ENCODE measurements at places on chromosomes 12 and 14. TPM values are rescaled to one million over a fixed set of nuclear protein-coding genes. Genes with fewer than 3 reads are reported as not detected.

SSPN gene
- 106 TPM for polyA plus RNA-seq

ERGIC2 gene
- polyA plus RNA-seq = 56.2 TPM

ZC2HC1C gene
- 1.4 TPM for polyA plus RNA-seq

GRCh38 chr12:118467641-118468305 is 91.4 kb downstream of the SUDS3 start:
- no peak for DNase-seq

- DNase-seq = no peak
Observed at GRCh38 chr12:109098183-109098604, 797 bp downstream of the UNG start.

DNA sequence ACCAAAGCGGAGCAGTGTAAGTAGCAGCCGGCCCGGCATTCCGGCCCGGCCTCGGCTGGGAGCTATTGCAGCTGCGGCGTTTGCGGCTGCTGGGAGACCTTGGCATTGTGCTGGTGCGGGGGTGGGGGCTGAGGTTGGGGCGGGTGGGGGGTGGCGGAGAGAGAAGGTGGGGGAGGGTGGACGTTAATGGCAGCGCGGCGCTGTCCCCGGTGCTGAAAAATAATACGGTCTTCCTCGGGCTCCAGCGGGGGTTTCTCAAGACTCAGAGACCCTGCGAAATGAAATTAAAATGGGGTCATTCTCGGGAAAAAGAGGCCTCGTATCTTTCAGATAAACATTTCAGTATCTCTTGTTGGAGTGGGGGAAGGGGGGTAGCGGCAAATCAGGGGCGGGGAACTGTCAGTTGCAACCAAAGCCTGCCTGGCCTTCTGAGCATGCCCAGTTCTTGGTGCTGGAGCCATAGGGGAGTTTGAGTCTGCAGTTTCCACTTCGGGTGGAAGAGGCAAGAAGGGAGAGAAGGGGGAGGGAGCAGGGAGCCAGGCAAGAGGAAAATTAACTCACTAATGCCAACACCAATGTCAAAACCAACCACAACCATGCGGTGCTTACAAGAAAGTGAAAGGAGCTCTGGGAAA is 414 bp downstream of the UNC79 start:
- no peak for DNase-seq

DNA sequence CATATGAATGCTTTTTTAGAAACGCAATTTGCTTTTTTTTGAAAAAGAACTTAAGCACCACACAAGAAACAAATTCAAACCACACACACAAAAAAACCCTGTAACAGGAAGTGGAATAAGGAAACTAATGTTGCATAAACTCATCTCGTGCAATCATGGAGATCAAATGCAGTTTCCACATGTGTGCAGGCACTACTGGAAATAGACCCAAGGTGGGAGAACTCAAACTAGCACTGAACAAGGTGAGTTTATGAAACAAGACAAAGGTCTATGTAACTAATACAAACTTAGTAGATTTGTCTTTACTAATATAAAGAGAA is 17.5 kb downstream of the NIN start:
- no peak for DNase-seq

DNA sequence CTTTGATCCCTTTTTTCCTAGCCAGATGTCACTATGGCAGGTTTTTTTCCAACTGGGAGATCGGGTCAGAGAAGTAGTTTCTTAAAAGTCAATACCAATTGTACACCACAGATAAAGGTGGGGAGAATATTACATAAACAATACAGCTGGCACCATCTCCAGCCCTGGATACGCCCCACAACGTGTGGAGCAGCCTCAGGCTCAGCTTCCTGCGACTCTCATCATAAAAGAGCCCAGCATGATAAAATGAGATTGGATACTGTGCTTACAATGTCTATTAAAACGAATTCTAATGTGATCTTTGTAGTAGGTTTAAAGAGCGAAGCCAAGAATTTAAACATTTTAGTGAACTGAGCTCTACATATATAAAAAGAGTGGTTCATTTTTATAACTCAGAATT is 21.5 kb downstream of the EFCAB11 start:
- DNase-seq = no peak

- DNase-seq = peak; percentile 14
Observed at GRCh38 chr12:74317078-74317601, 220.5 kb upstream of the ATXN7L3B start.

- DNase-seq = no peak
Observed at GRCh38 chr12:91230841-91231240, 48.2 kb upstream of the DCN start.

DNA sequence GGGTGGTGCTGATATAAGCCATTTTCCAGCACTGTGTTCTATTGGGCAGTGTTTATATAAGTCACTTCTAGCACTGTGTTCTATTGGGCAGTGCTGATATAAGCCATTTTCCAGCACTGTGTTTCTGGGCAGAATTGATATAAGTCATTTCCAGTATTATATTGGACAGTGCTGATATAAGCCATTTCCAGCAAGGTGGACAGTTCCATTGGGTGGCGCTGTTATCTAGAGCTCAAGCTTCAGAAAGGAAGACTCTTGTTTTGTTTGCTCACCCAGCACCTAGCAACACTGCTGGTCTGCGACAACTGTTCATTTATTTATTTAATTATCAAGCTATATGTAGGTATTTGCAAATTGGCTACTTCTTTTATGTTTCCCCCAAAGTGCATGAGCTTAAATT is 690.3 kb downstream of the AACS start:
- no peak for DNase-seq
